ENCODE measurements at places on chromosomes 13 and 19. TPM values are rescaled to one million over a fixed set of nuclear protein-coding genes. Genes with fewer than 3 reads are reported as not detected.

DNA sequence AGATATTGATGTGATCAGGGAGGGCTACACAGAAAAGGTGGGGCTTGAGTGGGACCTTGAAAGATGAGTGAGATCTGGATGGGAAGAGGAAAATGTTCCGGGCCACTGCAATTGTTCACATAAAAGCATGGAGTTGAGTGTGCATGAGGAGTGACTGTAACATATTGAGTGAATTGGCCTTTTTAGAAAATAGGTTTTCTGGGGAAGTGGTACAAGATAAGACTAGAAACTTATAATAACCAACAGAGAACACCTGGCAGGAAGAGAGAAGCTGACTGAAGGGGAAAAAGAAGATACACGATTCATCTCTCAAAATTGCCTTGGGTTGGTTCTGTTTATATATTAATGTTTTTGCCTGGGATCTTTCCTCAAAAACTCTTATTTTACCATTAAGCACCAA, 32.2 kb downstream of the SLC10A2 start:
- no peaks in the 10 kb centered on the region for H3K4me1 ChIP-seq
- H3K36me3 ChIP-seq, result no peaks in the 10 kb centered on the region

GRCh38 chr19:15862444-15862843, 35.4 kb downstream of the CYP4F2 start:
- no peaks in the 10 kb centered on the region for H3K36me3 ChIP-seq
- H3K4me1 ChIP-seq, result no peaks in the 10 kb centered on the region
- no peak overlapping the region for H3K27ac ChIP-seq
- no peaks in the 10 kb centered on the region for H3K27me3 ChIP-seq
- no peak overlapping the region for H3K4me3 ChIP-seq

DNA sequence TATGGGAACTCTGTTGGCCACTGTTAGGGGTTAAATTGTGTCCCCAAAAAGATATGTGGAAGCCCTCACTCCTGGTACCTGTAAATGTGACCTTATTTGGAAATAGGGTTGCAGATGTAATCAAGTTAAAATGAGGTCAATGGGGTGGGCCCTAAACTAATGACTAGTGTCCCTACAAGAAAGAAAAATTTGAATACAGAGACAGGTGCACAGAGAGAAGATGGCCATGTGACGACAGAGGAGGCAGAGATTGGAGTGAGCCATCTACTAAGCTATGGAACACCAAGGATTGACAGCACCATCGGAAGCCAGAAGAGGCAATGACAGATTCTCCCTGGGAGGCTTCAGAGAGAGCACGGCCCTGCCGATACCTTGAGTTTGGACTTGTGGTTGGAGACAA, 16.5 kb downstream of the POU2F2 start:
- no peaks in the 10 kb centered on the region for H3K36me3 ChIP-seq
- no peak overlapping the region for H3K27ac ChIP-seq
- peaks cover 3% of the 10 kb centered on the region for H3K4me1 ChIP-seq
- no peaks in the 10 kb centered on the region for H3K27me3 ChIP-seq

DNA sequence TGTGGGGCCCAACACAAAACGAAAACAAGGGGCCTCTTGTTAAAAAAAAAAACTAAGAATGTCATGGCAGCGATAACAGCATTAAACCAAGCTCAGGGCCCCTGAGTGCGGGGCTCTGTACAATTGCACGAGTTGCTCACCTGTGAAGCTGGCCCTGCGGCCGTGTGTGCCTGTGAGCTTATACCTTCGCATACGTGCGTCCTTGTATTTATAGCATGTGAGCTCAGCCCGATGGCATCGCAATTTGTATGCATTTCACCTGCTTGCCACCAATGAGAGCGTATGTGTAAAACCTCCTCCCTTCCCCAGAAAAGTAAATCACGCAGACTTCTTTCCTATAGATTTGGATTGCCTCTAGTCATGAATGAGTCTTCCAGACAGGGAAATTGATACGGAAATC, 17.1 kb downstream of the HNRNPM start:
- peaks cover 28% of the 10 kb centered on the region for H3K36me3 ChIP-seq
- H3K27me3 ChIP-seq, result no peaks in the 10 kb centered on the region
- H3K4me1 ChIP-seq, result peaks cover 2% of the 10 kb centered on the region
- DNase-seq, result peak; percentile 80

RNF225 gene
- total RNA-seq, result 0.25 TPM

LYPD3 gene
- 1.7 TPM for total RNA-seq

FXYD7 gene
- 0.94 TPM for total RNA-seq

- no peaks in the 10 kb centered on the region for H3K4me1 ChIP-seq
- no peak overlapping the region for H3K27ac ChIP-seq
- no peaks in the 10 kb centered on the region for H3K36me3 ChIP-seq
- H3K27me3 ChIP-seq, result no peaks in the 10 kb centered on the region
- H3K4me3 ChIP-seq, result no peak overlapping the region
Observed at GRCh38 chr13:95060014-95060519, 241.2 kb downstream of the ABCC4 start.

- no peak overlapping the region for H3K4me3 ChIP-seq
- H3K27me3 ChIP-seq, result no peaks in the 10 kb centered on the region
- DNase-seq, result no peak
- no peak overlapping the region for H3K27ac ChIP-seq
- H3K4me1 ChIP-seq, result no peaks in the 10 kb centered on the region
Observed at GRCh38 chr13:95463531-95463930, 89.0 kb upstream of the CLDN10 start.

C19orf81 gene
- 3.0 TPM for total RNA-seq

NCAN gene
- total RNA-seq, result 0.13 TPM

GSX1 gene
- not detected for total RNA-seq

GRCh38 chr19:34041925-34042521, 130.3 kb upstream of the LSM14A start:
- H3K4me1 ChIP-seq, result no peaks in the 10 kb centered on the region
- no peak overlapping the region for H3K4me3 ChIP-seq
- peak; percentile 32 for DNase-seq
- no peak overlapping the region for H3K27ac ChIP-seq
- no peaks in the 10 kb centered on the region for H3K36me3 ChIP-seq
- H3K27me3 ChIP-seq, result no peaks in the 10 kb centered on the region

GRCh38 chr13:22848539-22849052, 332.2 kb upstream of the SGCG start:
- H3K4me1 ChIP-seq, result no peaks in the 10 kb centered on the region
- DNase-seq, result peak; percentile 84
- peak overlapping the region; percentile 89 for H3K27ac ChIP-seq
- no peaks in the 10 kb centered on the region for H3K27me3 ChIP-seq

- no peaks in the 10 kb centered on the region for H3K27me3 ChIP-seq
- H3K4me3 ChIP-seq, result no peak overlapping the region
- no peak for DNase-seq
- no peaks in the 10 kb centered on the region for H3K36me3 ChIP-seq
- no peak overlapping the region for H3K27ac ChIP-seq
- H3K4me1 ChIP-seq, result no peaks in the 10 kb centered on the region
Observed at GRCh38 chr13:50543141-50543540, 300.4 kb downstream of the DLEU7 start.

- no peaks in the 10 kb centered on the region for H3K36me3 ChIP-seq
- H3K4me3 ChIP-seq, result no peak overlapping the region
- DNase-seq, result peak; percentile 12
- H3K27me3 ChIP-seq, result no peaks in the 10 kb centered on the region
- H3K4me1 ChIP-seq, result no peaks in the 10 kb centered on the region
- no peak overlapping the region for H3K27ac ChIP-seq
Observed at GRCh38 chr19:13430790-13431582, 75.3 kb downstream of the CACNA1A start.

DNA sequence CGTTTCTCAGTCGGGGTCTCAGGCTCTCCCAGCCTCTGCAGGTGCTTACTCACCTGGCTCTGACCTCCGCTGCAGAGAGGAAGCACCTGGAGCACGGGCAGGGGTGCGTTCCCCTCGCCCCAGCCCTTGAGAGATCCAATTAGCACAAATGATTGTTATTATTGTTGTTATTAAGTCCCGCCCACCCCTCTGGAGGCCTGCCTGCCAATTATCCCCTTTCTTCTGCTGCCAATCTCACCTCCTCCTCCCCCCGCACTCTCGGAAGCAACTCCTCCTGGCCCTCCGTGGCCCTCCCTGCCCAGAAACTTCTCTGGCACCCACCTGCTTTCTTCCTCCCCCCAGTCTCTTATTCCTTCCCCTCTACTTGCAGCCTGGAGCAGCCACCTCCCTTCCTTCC, 8.8 kb downstream of the ZNF787 start:
- no peak overlapping the region for H3K27ac ChIP-seq
- DNase-seq, result no peak
- no peak overlapping the region for H3K4me3 ChIP-seq
- no peaks in the 10 kb centered on the region for H3K27me3 ChIP-seq

PNMA8A gene
- total RNA-seq, result 16.2 TPM
